Nephron progenitor cell (in vitro differentiated cells): ENCODE measurements at places on chromosomes 7 and 10.
A peak's percentile ranks its signal among the peaks of the same experiment; 100 is the strongest.

GRCh38 chr10:31930023-31930751 lies 1.6 kb upstream of the ARHGAP12 start:
- H3K27ac ChIP-seq = no peak overlapping the region
- DNase-seq = no peak
- H3K36me3 ChIP-seq = no peaks in the 10 kb centered on the region
- peaks cover 5% of the 10 kb centered on the region for H3K27me3 ChIP-seq

DNA sequence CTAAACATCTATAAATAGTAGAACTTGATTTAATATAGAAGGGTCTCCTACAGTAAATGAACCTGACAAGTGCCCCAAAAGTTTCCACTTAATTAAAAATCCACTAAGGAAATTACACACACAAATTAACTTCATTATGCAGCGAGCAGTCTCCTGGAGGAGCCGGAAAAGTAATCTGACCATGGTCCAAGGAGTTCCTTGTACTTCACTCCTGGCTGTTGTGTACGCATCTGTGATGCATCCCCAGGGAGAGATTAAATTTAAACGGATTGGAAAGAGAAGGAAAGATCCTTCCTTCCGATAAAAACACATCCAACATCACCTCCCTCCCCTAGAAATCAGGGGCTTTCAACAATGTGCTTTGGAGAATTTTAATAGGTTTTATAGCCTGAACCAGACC lies 85.5 kb downstream of the PARD3 start:
- peaks cover 70% of the 10 kb centered on the region for H3K4me1 ChIP-seq
- no peaks in the 10 kb centered on the region for H3K27me3 ChIP-seq
- no peak for DNase-seq
- H3K4me3 ChIP-seq = no peak overlapping the region
- no peak overlapping the region for H3K27ac ChIP-seq
- H3K36me3 ChIP-seq = no peaks in the 10 kb centered on the region

GRCh38 chr7:131438969-131439368 lies 111.3 kb downstream of the MKLN1 start:
- H3K36me3 ChIP-seq = peaks cover 94% of the 10 kb centered on the region
- no peak overlapping the region for H3K4me3 ChIP-seq
- H3K27ac ChIP-seq = no peak overlapping the region
- no peak for DNase-seq

DNA sequence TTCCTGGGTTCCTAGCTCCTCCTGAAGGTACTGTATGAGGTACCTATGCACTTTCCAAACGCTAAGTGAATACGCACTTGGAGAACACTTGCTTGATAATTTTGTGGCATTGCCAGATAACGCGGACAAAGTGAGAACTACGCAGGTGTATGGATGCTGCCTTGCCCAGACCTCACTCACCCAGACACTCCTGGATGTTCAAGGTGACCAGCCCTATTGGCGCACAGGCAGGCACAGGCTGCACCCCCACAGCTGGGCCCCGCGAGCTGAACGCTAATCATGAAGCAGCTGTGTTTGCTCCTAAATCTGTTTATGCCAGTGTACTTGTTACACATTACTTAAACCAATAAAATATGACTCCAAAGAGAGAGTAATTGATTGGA lies 27.3 kb downstream of the DIP2C start:
- H3K36me3 ChIP-seq = peaks cover 3% of the 10 kb centered on the region
- no peaks in the 10 kb centered on the region for H3K27me3 ChIP-seq
- H3K4me1 ChIP-seq = peaks cover 55% of the 10 kb centered on the region
- H3K4me3 ChIP-seq = no peak overlapping the region
- no peak for DNase-seq

- no peaks in the 10 kb centered on the region for H3K27me3 ChIP-seq
- peaks cover 74% of the 10 kb centered on the region for H3K4me1 ChIP-seq
- peaks cover 7% of the 10 kb centered on the region for H3K36me3 ChIP-seq
- H3K4me3 ChIP-seq = peak overlapping the region; percentile 25
These were observed 35.5 kb upstream of the KMT2E start for GRCh38 chr7:104978460-104978859.

DNA sequence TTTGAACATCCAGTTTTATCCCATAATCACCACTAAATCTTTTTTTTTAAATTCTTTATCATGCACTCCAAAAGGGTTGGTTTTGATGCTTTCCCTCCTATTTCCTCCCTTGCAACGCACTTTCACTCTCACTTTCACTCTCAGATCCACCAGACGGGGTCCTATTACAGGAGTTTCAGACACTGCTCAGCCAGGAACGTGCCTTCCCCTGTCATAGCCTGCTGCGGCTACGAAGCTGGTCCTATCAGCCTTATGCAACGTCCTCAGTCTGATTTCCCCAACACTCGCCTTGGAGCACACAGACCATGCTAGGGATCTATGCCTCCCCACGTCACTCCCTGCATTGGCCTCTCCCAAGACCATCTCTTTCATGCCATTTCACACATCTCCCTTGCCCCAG lies 23.4 kb downstream of the ZPBP start:
- H3K27ac ChIP-seq = no peak overlapping the region
- peaks cover 4% of the 10 kb centered on the region for H3K27me3 ChIP-seq
- no peaks in the 10 kb centered on the region for H3K4me1 ChIP-seq
- peak overlapping the region; percentile 19 for H3K4me3 ChIP-seq
- H3K36me3 ChIP-seq = peaks cover 6% of the 10 kb centered on the region

DNA sequence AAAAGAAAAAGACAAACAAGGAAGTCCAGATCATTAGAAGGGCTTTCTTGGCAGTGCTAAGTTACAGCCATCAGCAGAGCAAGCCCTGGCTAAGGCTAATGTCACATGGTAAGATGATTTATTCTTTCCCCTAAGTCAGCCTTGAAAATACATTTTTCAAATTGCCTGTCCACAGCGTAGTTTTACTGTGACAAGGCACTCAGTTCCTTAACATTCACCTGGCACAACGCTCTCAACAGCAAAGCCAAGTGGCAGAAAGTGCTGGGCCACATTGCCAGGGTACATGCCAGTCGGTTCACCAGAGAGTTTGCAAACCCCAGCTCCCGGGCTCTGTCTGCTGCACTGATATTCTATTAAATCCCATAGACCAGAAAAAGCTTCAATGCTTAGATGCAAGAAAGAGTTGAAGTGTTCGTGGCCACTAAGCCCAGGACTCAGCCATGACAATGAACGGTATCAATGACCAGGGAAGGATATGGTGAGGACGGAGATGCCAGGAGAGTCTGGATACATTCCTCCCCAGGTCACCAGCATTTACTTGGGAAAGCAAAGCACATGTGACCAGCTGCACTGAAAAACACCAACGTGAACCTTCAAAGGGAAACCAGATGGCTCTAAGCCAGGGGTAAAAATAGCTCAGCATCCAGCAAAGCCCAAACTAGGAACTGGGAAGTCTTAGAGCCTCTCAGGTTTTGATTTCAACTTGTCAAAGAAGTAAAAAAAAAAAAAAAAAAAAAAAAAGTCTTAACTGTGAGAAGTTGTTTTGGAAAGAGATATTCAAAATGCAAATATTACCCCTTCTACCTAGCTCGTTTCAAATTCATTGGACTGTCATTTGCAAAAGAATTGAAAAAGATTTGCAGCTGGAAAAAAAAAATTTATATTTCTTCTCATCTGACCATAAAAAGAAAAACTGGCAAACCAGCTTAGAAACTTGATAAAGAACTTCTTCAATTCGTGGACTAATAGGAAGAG lies 23.9 kb upstream of the MPP7 start:
- H3K27me3 ChIP-seq = peaks cover 4% of the 10 kb centered on the region
- no peaks in the 10 kb centered on the region for H3K36me3 ChIP-seq
- no peak for DNase-seq

DNA sequence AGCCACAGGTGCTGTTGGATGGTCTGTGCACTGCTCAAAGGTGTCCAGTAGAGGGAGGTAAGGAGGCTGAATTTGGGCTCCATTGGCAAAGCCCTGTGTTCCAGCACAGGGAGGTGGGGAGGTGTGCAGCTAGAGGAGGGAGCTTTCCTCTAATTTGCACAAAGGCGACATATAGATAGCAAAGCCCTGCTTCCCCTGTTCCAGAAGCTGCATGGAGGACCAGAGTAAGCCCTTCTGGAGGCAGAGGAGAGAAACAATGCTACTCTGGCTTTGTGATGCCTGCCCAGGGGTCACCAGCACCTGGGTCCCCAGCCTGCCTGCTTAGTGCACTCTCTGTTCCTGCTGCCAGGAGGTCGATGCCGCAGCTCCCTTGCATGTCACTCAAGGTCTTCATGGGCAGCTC lies 3.4 kb upstream of the ARHGAP22 start:
- no peak overlapping the region for H3K27ac ChIP-seq
- no peak overlapping the region for H3K4me3 ChIP-seq
- H3K4me1 ChIP-seq = peaks cover 4% of the 10 kb centered on the region
- peak; percentile 51 for DNase-seq
- no peaks in the 10 kb centered on the region for H3K36me3 ChIP-seq

DNA sequence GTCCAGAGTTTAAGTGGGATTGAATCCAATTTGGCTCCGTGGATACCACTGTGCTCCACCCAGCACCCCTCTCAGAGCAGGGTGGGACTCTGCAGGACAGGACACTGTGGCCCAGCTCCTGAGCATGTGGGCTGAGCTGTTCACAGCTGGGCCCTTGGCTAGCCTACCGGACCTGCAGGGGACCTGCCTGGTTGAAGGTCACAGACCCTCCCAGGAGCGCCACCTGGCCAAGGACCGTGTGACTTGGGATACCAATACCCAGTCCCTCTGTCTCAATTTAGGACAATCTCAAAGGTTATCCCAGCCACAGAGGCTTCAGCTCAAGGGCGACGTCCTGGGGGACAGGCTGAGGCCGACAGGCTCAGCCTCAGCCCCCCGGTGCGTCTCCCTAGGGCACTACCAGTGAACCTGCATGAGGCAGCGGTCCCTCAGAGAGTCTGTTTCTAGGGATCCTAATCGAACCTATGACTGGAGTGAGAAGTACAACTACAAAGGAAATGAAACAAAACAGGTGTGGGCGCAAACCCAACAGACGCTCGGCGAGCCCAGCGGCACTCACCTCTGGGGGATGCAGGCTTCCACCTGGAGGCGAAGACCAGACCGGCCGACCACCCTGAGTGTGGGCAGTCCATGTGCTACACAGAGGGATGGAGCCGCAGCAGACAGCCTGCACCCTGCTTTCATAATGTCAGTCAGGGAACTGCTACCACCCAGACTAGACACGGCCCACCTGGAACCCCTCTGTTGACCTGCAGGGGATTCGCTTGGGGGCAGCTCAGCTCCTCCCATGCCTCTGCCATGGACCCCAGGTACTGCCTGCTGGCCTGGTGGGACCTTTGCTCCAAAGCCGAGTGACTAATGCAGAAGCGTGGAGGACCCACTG lies 103.7 kb downstream of the PAXIP1 start:
- no peak overlapping the region for H3K27ac ChIP-seq
- H3K36me3 ChIP-seq = no peaks in the 10 kb centered on the region
- no peak for DNase-seq
- no peaks in the 10 kb centered on the region for H3K27me3 ChIP-seq
- H3K4me3 ChIP-seq = no peak overlapping the region
- peaks cover 11% of the 10 kb centered on the region for H3K4me1 ChIP-seq

- no peak overlapping the region for H3K4me3 ChIP-seq
- peaks cover 6% of the 10 kb centered on the region for H3K27me3 ChIP-seq
- H3K4me1 ChIP-seq = peaks cover 11% of the 10 kb centered on the region
- no peaks in the 10 kb centered on the region for H3K36me3 ChIP-seq
These were observed 52.9 kb upstream of the PIK3CG start for GRCh38 chr7:106812027-106812643.

DNA sequence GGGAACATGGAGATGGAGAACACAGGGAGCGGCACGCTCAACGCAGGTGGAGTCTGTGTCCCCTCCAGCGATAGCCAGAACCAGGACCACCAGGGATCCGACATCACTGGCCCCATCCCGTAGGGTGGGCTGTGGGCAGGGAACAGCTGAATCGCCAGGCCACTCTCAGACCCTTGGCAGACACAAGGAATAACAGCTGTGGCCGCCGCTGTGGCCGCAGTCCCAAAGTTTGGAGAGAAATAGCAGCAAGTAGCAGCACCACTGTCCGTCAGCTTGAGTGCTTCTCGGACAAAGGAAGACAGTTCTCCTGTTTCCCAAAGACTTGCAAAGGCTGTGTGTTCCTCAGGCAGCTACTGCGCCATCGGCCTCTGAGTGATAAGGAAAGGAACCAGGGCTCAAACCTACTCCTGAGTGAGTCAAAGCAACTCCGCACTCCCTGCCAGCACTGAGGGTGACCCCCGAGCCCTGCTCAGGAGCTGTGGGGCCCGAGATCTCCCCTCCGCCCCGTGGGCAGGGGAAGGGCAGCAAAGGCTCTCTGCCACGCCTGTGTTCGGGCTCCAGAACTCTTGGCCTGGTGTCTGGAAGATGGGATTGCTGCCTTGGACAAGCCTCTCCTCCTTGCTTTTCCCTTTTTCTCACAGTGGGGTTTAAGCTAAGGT lies 82.3 kb upstream of the FAM20C start:
- no peaks in the 10 kb centered on the region for H3K4me1 ChIP-seq
- peaks cover 5% of the 10 kb centered on the region for H3K36me3 ChIP-seq
- H3K27me3 ChIP-seq = peaks cover 11% of the 10 kb centered on the region
- DNase-seq = no peak
- no peak overlapping the region for H3K27ac ChIP-seq

DNA sequence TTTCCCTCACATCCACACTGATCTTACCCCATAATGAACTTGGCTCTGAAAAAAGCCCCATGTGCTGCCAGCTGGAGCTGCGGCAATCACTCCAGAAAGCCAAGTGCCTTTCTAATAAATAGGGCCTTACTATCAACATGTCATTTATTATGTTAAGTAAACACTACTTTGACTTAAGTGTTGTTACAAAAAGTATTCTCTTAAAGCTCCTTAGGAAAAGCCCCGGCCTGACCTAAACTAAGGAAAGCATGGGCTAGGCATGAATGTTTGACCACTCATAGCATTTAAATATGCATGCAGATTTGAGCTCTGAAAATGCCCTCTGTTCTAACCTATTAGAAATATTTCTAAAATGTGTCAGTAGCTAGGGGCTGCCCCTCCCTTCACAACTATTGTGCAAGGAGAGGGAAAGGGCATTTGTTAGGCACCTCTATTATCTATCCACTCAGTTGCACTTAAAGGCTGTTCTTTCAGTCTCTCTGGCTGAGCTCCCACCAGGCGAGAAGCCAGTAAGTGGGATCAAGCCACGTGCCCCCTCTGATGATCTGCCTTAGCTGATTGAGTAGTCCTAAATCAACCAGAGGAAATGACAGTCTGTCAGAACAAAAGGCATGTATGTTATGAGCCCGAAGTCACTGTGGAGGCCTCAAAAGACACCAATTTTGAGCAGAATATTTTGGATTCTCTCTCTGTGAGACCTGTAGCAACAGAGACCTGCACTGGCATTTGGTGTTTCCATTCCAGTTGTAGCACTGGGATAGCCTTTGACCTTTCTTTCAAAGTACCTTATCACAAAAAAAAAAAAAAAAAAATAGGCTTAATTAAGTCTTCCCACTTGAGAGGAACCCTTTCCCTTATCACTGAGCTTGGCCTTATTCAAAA lies 77.1 kb downstream of the ITGB8 start:
- no peak for DNase-seq
- H3K36me3 ChIP-seq = peaks cover 44% of the 10 kb centered on the region
- peak overlapping the region; percentile 72 for H3K27ac ChIP-seq
- H3K27me3 ChIP-seq = no peaks in the 10 kb centered on the region

GRCh38 chr7:6615723-6616555 lies 529 bp downstream of the ZNF853 start:
- no peak overlapping the region for H3K27ac ChIP-seq
- H3K27me3 ChIP-seq = peaks cover 6% of the 10 kb centered on the region
- peak overlapping the region; percentile 71 for H3K4me3 ChIP-seq
- peaks cover 11% of the 10 kb centered on the region for H3K4me1 ChIP-seq
- peaks cover 15% of the 10 kb centered on the region for H3K36me3 ChIP-seq

- no peaks in the 10 kb centered on the region for H3K36me3 ChIP-seq
- no peak overlapping the region for H3K4me3 ChIP-seq
- H3K4me1 ChIP-seq = peaks cover 55% of the 10 kb centered on the region
- peaks cover 14% of the 10 kb centered on the region for H3K27me3 ChIP-seq
- H3K27ac ChIP-seq = no peak overlapping the region
- no peak for DNase-seq
These were observed 249.4 kb downstream of the RAB11FIP2 start for GRCh38 chr10:117797296-117797695.

- no peak overlapping the region for H3K4me3 ChIP-seq
- H3K36me3 ChIP-seq = no peaks in the 10 kb centered on the region
- H3K27ac ChIP-seq = no peak overlapping the region
These were observed 475.6 kb upstream of the ZWINT start for GRCh38 chr10:56836659-56837058.
